HTR-8/SVneo (cell line): ENCODE measurements at places on chromosomes 12 and 14.

- no peak for DNase-seq
Measured at GRCh38 chr12:131491155-131491554, 219.7 kb upstream of the SFSWAP start.

DNA sequence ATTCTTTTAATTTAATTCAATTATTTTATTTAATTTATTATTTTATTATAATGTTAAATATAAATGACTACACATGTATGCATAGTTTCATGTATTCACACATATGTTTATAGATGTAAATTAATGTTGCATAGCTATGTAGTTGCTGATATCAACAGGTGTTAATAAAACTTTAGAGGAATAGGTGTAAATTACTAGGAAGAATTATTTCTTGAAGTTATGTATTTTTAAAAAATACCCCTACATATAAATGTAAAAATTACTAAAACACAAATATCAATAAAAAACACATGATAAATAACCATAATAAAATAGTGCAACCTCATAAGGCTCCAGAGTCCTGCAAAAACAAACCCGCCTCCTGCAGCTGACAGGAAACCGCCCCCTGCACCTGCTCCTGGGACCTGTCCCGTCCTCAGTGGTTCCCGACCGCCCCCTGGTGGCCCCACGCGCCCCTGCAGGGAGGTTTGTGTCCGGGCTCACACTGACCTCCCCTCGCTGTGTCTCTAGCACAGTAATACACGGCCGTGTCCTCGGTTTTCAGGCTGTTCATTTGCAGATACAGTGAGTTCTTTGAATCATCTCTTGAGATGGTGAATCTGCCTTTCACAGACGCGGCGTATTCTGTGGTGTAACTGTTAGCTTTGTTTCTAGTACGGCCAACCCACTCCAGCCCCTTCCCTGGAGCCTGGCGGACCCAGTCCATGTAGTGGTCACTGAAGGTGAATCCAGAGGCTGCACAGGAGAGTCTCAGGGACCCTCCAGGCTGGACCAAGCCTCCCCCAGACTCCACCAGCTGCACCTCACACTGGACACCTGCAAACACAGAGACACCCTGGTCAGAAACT lies 1264.0 kb downstream of the TMEM121 start:
- no peak for DNase-seq

- DNase-seq = no peak
Measured at GRCh38 chr12:70529647-70530046, 107.6 kb downstream of the PTPRB start.

DNA sequence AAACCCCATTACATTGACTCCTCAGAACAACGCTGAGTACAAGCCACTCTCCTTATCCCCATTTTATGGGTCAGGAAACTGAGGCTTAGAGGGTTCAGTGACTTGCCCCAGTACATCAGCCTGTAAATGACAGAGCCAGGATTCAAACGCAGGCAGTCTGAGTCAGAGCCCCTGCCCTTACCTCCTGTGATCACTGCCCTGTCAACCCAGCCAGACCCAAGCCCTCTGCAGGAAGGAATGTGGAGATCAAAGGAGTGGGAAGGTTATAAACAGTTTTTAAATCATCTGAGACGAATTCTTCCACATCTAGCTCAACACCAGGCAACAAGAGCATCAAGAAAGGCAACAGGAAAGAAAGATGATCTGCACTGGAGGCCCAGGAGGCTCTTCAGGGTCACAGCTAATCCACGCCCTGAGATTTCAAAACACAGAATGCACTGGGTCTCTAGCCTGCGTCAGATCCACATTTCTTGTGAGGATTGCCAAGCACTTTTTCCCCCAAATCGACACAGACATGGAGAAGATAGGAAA lies 38.5 kb downstream of the SPTB start:
- peak; percentile 98 for DNase-seq

DNA sequence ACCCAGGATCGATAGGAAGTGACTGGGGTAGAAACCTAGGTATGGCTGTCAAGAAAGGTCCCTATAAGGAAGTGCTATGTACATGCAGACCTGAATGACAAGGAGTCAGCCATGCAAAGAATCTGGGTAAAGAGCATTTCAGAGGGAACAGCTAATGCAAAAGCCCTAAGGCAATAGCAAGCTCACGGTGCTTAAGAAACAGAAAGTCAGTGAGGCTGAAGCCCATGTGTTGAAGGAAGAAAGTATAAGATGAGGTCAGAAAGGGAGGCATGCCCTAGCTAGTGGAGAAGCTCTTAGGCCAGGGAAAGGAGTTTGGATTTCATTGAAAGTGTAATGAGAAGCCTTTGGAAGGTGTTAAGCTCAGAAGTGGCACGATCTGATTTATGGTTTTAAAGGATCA lies 6.0 kb upstream of the ADCY6 start:
- no peak for DNase-seq

GRCh38 chr12:39685854-39686657 lies 66.5 kb upstream of the ABCD2 start:
- DNase-seq = no peak

GRCh38 chr12:52091061-52091460 lies 11.6 kb downstream of the SMIM41 start:
- no peak for DNase-seq

GRCh38 chr14:78307671-78308070 lies 137.5 kb downstream of the NRXN3 start:
- DNase-seq = no peak

GRCh38 chr14:97970222-97970621 lies 1173.0 kb downstream of the VRK1 start:
- DNase-seq = no peak

- no peak for DNase-seq
Measured at GRCh38 chr12:100174495-100174894, 26.1 kb upstream of the ACTR6 start.

- DNase-seq = no peak
Measured at GRCh38 chr12:42484996-42485395, 104.5 kb downstream of the PRICKLE1 start.

DNA sequence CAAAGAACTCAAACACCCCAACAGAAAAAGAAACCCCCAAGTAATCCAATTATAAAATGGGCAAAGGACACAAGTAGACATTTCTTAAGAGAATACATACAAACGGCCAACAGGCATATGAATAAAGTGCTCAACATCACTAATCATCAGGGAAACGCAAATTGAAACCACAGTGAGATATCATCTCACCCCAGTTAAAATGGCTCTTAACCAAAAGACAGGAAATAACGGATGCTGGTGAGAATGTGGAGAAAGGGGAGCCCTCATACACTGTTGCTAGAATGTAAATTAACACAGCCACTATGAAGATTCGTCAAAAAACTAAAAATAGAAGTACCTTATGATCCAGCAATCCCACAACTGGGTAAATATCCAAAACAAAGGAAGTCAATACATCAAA lies 52.4 kb downstream of the CLMN start:
- no peak for DNase-seq

DNA sequence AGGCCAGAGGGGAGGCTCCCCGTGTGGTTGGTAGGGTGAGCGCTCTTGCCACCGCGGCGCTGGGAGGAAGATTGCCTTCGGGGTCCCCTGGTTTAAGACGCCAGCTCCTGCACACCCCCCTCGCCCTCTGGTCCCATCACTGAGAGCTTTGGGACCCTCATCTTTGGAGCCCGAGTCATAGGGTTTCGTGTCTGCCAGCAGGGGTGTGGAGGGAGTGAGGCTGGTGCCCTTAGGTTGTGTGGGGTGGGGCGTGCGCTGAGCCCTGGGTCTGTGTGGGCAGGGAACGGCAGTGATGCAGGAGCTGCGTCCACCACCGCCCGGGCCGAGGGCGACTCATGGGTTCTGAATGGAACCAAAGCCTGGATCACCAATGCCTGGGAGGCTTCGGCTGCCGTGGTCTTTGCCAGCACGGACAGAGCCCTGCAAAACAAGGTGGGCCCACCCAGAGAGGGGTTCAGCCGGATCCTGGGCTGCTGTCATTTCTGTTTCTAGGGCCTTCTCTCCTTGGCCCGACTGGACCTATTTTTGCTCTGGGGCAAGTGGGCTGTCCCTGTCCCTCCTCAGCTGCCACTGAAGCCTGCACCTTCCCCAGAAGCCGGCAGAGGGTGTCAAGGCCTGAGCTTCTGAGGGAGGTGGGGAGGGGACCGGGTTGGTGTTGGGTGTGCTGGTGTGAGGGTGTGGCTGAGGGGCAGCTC lies 12.1 kb downstream of the ACADS start:
- DNase-seq = no peak

DNA sequence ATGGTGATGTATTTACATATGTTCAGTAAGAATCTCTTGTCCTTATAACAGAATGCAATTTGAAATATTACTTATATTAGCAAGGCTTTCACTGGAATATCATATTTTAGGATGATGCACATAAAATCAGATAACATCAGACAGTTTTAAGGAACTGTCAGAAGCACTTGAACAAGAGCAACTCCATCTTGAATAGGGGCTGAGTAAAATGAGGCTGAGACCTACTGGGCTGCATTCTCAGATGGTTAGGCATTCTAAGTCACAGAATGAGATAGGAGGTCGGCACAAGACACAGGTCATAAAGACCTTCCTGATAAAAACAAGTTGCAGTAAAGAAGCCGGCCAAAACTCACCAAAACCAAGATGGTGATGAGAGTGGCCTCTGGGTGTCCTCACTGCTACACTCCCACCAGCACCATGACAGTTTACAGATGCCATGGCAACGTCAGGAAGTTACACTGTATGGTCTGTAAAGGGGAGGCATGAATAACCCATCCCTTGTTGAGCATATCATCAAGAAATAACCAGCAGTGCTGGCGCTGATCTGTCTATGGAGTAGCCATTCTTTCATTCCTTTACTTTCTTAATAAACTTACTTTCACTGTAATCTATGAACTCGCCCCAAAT lies 27.6 kb upstream of the ETV6 start:
- DNase-seq = no peak

- DNase-seq = no peak
Measured at GRCh38 chr14:102196902-102197230, 57.2 kb downstream of the WDR20 start.

DNA sequence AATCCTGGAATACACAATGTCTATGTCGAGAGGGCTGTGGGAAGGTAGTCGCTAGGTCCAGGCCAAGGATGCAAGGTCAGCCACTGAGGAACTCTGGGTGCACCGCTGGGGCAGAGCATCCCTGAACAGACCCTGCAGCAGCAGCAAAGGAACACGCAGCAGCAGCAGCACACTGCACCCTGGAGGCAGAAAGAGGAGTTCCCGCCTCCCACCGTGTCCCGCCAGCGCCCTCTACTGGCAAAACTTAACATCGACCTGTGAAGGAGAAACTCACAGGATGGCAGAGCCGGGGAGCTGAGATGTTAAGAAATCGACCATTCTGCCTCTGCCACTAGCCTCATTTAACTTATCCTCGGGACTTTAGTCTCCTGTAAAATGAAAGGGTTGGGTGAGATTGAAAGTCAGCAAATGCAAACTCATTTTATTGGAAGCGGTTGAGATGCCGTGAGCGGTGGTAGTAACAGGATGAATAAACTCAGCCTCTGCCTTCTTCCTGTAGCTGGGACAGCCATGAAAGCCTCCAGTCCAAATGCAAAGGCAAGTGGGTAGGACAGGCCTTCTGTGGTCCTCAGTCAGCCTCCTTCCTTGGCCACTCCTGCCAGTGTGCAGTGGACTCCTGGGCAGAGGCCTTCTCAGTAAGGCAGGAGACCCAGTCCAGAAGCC lies 45.6 kb downstream of the STAB2 start:
- peak; percentile 78 for DNase-seq

GRCh38 chr14:32469388-32470160 lies 140.5 kb downstream of the AKAP6 start:
- peak; percentile 18 for DNase-seq

DNA sequence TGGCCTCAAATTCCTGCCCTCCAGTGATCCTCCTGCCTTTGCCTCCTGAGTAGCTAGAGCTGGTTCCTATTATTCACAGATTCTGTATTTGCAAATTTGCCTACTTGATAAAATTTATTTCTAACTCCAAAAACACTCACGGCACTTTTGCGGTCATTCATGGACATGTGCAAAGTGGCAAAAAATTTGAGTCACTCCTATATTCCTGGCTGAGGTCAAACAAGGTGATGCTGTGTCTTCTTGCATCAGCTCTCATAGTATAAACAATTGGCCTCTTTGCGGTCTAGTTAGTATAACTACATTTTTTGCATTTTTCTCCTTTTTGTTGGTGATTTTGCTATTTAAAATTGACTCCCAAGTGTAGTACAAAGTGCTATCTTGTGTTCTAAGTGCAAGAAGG lies 24.7 kb downstream of the ATF1 start:
- peak; percentile 39 for DNase-seq

DNA sequence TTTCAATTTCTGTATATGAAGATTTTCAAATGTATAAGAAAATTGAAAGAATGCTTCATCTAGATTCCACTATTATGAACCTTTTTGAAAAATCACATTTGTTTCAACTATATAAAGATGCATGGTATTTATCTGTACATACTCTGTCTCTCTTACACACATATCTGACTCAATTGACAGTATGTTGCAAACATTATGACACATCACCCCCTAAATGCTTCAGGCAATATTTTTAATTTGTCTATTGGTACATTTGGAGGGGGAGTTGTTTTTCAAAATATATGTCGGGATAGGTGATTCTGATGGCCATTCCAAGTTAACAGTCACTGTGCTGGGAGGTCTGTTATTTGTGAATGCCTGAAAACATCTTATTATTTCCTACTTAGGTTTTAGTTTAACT lies 14.4 kb downstream of the PCNX1 start:
- no peak for DNase-seq

DNA sequence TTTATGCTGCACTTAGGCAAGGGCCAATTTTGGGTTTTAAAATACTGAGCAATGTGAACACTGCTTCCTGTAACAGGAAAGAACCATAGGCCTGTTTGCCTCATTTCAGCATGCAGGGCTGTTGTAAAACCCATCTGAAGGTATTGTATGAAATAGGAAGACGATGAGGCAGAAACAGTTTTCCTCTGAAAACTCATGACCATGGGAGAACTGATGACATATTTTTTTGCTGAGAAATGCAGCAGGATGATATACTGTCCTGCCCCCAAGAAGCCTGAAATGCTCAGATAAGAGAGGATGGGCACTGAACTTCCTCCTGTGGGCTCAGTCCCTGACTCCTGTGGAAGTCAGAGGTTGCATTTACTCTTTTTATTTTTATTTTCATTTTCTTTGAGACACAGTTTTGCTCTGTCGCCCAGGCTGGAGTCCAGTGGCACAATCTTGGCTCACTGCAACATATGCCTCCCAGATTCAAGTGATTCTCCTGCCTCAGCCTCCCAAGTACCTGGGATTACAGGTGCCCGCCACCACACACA lies 17.4 kb downstream of the PYGL start:
- no peak for DNase-seq

- peak; percentile 53 for DNase-seq
Measured at GRCh38 chr12:1716215-1716862, 25.5 kb downstream of the ADIPOR2 start.

- no peak for DNase-seq
Measured at GRCh38 chr12:118635276-118635675, 258.9 kb downstream of the SUDS3 start.

- no peak for DNase-seq
Measured at GRCh38 chr14:33996462-33996861, 45.6 kb upstream of the EGLN3 start.

- DNase-seq = peak; percentile 83
Measured at GRCh38 chr14:75295061-75295461, 16.4 kb downstream of the FOS start.

GRCh38 chr12:6963016-6963731 lies 7.3 kb downstream of the PHB2 start:
- no peak for DNase-seq
